ENCODE measurements at places on chromosomes 6 and 20. TPM values are rescaled to one million over a fixed set of nuclear protein-coding genes. Genes with fewer than 3 reads are reported as not detected.

OR2B6 gene
- not detected for total RNA-seq

DNA sequence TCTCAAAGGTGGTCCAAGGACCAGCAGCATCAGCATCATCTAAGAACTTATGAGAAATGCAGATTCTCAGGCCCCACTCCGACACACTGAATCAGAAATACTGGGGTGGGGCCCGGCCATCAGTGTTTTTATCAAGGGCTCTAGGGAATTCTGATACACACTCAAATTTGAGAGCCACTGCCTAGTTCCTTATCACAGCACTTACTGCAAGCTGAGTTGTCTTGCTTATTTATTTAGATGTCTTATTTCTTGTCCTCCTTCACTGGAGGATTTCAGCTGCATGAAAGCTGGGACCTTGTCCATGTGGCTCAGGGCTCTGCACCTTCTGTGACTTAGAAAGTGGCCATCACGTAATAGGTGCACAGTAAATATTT lies 139.4 kb upstream of the RREB1 start:
- no peak for DNase-seq

- DNase-seq = no peak
Observed at GRCh38 chr6:130744576-130745366, 82.4 kb upstream of the SMLR1 start.

GRCh38 chr20:8361006-8361652 lies 229.1 kb downstream of the PLCB1 start:
- peak; percentile 57 for DNase-seq

Measured in HFFc6 (cell line).